Effector memory CD4-positive, alpha-beta T cell (primary cell): ENCODE measurements at places on chromosomes 4 and X.

- no peak for DNase-seq
These were observed 493.4 kb downstream of the ACTRT1 start for GRCh38 chrX:127558811-127559210.

DNA sequence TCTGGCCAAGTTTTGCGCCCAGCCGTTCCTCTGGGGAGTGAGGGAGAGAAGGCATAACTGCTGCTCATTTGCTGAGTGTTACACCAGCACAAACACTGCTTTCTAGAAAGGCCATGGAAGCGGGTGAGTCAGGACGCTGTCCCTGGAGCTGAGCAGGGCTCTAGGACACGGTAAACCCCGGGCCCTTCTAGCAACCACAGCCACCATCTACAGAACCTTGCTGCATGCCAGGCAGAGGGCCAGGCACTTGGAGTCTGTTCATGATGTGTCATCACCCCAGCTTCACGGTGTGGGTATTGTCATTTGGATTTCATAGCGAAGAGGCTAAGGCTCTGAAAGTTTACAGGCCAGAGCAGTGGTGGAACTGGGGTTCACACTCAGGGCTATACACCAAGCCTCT lies 31.8 kb upstream of the C4orf50 start:
- DNase-seq, result no peak

DNA sequence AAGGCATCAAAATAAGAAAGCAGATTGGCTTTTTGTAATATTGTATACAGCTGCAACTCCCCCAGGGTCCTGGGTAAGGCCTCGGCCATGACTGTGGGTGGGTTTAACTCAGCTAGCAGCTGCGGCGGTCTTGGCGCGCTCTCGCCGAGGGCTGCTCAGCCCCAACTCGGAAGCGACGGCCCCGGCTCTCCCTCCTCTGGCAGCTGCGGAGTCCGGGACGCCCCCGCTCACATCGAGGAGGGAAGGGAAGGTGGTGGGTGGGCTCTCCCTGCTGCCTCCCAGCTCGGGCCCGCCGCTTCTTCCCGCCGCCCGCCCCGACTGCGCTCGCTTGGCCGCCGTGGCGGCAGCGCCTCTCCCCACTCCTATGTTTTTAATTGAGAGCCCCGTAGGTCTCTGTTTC lies 51.2 kb downstream of the GPR50 start:
- DNase-seq, result no peak

DNA sequence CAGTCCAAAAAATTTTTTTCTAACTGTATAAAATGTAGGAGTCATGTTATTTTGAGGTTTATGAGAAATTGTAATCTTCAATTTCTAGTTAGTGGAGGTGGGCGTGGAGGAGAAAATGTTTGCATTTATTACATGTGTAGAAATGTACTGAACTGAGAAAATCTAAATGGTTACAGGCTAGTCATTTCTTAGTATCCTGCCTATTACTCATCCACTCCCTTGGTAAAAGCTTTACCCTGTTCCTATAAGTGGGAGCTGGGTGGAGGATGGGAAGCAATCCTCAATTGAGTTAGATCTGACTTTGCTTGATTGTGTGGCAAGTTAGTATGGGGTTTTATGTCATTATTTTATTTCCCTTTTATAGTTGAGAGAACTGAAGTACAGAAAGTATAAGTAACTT lies 73.8 kb downstream of the POLA1 start:
- DNase-seq, result no peak

GRCh38 chrX:110182865-110183264 lies 135.0 kb downstream of the AMMECR1 start:
- DNase-seq, result no peak
